ENCODE measurements at places on chromosomes 2 and 18. TPM values are rescaled to one million over a fixed set of nuclear protein-coding genes. Genes with fewer than 3 reads are reported as not detected.

Gene STPG4
- not detected for total RNA-seq

Gene PPP1R1C
- total RNA-seq, result 5.8 TPM

Gene BOLL
- total RNA-seq, result not detected

Gene G6PC2
- total RNA-seq, result not detected

Gene LBH
- total RNA-seq, result 272 TPM

Gene PXDN
- 58.4 TPM for total RNA-seq
